ENCODE measurements at places on chromosomes 1 and 21.

- no peak for DNase-seq
Measured at GRCh38 chr1:54872036-54872331, 15.0 kb downstream of the DHCR24 start.

- no peak for DNase-seq
Measured at GRCh38 chr1:43344267-43344850, 6.7 kb downstream of the MPL start.

GRCh38 chr1:186899577-186899976 lies 70.8 kb downstream of the PLA2G4A start:
- DNase-seq = no peak

GRCh38 chr1:3466366-3467075 lies 12.1 kb downstream of the ARHGEF16 start:
- no peak for DNase-seq

GRCh38 chr1:200258447-200259375 lies 151.1 kb downstream of the ZNF281 start:
- DNase-seq = no peak

DNA sequence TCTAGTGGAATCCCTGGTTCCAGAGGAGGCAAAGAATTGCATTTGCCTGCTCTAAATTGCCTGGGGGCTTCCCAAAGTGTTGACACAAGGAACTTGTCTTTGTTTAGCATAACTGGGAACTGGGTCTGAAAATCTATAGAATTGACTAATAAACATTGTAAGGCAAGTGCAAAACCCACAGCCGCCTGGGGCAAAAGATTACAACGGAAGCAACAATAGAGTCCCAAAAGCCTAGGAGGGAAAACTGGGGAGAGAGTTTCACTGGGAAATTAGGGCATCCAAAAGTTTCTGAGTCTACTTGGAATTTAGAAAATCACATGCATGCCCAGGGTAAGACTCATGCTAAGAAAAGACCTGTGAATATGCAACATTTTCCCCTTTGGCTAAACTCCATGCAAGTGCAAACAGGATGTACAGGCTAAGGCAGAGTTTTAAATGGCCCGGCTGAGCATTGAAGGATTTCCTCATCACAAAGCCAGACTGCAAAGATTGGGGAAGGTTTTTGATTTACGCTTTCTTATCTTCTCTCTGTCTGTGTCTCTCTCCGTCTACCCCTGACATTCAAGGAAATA lies 725.3 kb upstream of the NCAM2 start:
- DNase-seq = no peak

GRCh38 chr21:14947613-14948160 lies 117.1 kb downstream of the NRIP1 start:
- no peak for DNase-seq

DNA sequence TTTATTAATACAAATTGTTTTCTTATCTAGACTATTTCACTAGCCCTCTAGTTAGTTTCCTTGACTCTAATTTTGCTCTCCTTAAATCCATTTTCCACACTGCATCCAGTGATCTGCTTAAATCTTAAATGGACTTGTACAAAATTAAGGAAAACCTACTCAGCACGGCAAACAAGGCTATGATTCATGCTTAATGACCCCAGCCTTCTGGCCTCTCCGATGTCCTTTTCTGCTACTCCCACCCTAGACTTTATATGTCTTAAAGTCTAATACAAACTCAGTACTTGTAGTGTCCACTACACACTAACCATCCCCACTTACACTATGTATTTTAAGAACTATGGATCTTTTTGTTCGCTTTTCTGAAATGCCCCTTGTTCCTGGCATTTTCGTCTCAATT lies 2.2 kb downstream of the TMED5 start:
- no peak for DNase-seq

- DNase-seq = no peak
Measured at GRCh38 chr1:24786191-24786590, 40.9 kb downstream of the CLIC4 start.

All from stimulated activated CD4-positive, alpha-beta T cell treated with anti-CD3 and anti-CD28 coated beads, Interleukin-2, amount 100 ng/mL, for 24 hours (primary cell).